Stimulated activated CD4-positive, alpha-beta T cell treated with anti-CD3 and anti-CD28 coated beads, Interleukin-1b, Interleukin-23, amount 100 ng/mL, for 4 hours (primary cell): ENCODE measurements at places on chromosomes 12 and 14.
A peak's percentile ranks its signal among the peaks of the same experiment; 100 is the strongest.

DNA sequence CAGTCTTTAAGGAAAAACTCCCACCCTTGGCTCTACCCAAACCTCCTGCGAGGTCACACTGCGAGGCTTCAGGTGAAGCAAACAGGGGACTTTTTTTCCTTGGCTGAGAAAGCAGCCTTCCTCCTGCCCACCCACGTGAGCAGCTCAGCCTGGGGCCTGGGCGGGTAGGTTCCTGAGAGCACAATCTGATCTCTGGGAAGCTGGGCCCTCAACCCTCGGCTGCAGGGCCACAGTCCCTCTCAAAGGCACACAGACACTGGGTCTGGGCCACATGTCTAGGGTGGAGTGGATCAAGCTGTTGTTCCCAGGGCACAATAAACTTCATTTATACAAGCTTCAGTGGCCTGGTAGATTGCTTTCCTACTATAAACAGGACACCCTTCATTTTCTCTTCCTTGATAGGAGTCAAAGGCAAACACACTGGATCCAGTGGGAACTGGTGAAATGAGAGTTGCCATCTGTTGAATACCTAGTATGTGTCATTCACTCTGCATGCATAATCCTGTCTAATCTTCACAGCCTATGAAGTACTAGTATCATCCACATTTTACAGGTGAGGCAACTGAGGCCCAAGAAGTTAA lies 41.3 kb upstream of the PNMA1 start:
- no peak for DNase-seq

GRCh38 chr14:32364941-32365340 lies 35.8 kb downstream of the AKAP6 start:
- DNase-seq = no peak

- DNase-seq = peak; percentile 57
These were observed 4.1 kb downstream of the CKB start for GRCh38 chr14:103518422-103519042.

DNA sequence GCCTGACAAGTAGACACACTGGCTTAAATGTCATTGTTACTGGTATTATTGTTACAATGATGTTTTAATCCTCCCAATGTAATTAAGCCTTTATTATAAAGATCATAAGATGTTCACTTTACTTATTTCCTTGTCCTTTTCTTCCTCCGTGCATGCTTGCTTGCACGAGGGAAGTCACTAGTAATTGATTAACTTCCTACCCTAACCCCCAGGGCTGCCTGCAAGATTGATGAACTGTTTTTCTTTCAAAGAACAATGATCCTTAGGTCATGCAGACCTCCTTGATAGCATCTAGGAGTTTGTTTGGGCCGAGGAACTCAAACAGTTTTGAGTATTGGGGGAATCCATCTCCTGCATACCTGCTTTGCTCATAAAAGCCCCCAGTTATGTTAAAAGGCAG lies 43.0 kb downstream of the GLRX5 start:
- DNase-seq = no peak

GRCh38 chr14:50936882-50937281 lies 7.4 kb downstream of the PYGL start:
- no peak for DNase-seq
